H1 (cell line): ENCODE measurements at places on chromosomes 3 and 15. TPM values are rescaled to one million over a fixed set of nuclear protein-coding genes. Genes with fewer than 3 reads are reported as not detected.

LMAN1L gene
- not detected in 2 replicates for total RNA-seq

CAMK1 gene
- total RNA-seq, result 4.8 and 4.9 TPM in 2 replicates

RBSN gene
- total RNA-seq, result 18.9 and 20.0 TPM in 2 replicates

RTP3 gene
- total RNA-seq, result 0.33 TPM in 1 of 2 replicates, not detected in the other

SSUH2 gene
- total RNA-seq, result 0.69 and 0.73 TPM in 2 replicates

RNF168 gene
- 62.9 and 63.5 TPM in 2 replicates for total RNA-seq

ALPK3 gene
- 16.0 and 19.2 TPM in 2 replicates for total RNA-seq

DNA sequence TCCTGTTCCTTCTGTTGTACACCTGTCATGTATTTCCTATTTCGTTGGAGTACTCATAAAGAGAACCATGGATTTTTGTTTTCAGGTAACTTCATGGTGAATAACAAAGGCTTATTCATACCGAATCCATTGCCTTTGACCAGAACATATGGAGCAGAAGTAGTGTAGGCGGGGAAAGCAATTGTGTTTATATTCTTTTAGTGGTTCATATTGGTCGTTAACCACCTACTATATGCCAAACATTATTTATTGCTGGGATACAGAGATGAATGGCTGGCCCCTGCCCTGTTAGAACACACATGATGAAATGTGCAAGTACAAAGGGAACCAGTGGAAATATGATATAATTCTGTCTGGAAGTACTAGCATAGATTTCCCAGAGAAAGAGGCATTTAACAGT lies 9.8 kb downstream of the RPUSD2 start:
- peaks cover 2% of the 10 kb centered on the region for H3K36me3 ChIP-seq
- no peak overlapping the region for H3K4me3 ChIP-seq
- no peaks in the 10 kb centered on the region for H3K27me3 ChIP-seq

GRCh38 chr3:188826574-188826973 lies 345.2 kb upstream of the TPRG1 start:
- no peak overlapping the region; the same call in 1 of the 2 replicates for H3K27ac ChIP-seq
- DNase-seq, result no peak
- no peaks in the 10 kb centered on the region for H3K27me3 ChIP-seq
- no peaks in the 10 kb centered on the region for H3K36me3 ChIP-seq
- no peak overlapping the region for H3K4me3 ChIP-seq

- no peak for DNase-seq
- no peaks in the 10 kb centered on the region for H3K36me3 ChIP-seq
- H3K4me1 ChIP-seq, result peaks cover 23% of the 10 kb centered on the region
- H3K27me3 ChIP-seq, result peaks cover 58% of the 10 kb centered on the region
- peak overlapping the region; percentile 52 for H3K4me3 ChIP-seq
Observed at GRCh38 chr15:52803467-52804306, 13.6 kb upstream of the ONECUT1 start.

DNA sequence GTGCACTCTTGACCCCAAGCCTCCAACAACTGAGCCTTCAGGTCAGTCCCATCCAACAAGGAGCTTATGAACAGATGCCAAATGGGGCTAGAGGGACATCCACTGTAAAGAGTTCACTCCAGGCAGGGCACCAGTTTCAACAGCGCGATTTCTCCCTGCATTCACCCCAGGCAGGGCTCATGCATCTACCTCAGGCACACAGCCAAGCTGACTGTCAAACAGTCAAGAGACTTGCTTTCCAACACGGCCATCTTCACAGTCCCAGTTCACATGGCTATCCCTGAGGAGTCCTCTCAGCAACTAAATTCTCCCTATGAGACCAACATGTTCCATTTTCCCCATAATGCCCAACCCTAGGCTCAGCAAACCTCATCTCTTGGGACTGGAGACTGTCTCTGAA lies 17.7 kb downstream of the SLC25A20 start:
- no peaks in the 10 kb centered on the region for H3K27me3 ChIP-seq
- no peak overlapping the region for H3K4me3 ChIP-seq
- H3K36me3 ChIP-seq, result no peaks in the 10 kb centered on the region

DNA sequence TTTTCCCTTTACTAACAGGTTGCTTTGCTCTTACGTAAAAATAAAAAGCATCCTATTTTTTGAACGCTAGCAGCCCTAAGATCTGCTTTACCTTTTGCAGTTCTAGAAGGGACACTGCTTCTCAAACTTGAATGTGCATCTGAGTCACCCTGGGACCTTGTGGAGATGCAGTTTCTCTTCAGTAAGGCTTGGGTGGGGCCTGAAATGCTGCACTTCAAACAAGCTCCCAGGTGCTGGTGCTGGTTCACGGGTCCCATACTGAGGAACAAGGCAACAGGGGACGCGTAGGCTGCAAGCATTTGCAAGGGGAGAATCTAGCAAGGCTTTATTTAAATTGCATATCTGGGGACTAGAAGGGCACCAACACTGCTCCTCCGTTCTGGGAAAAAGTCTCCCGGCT lies 30.0 kb downstream of the MB21D2 start:
- no peaks in the 10 kb centered on the region for H3K36me3 ChIP-seq
- H3K4me1 ChIP-seq, result peaks cover 21% of the 10 kb centered on the region; the same call in 1 of the 2 replicates
- H3K4me3 ChIP-seq, result no peak overlapping the region
- no peak overlapping the region for H3K27ac ChIP-seq

GRCh38 chr3:156582532-156583183 lies 27.7 kb upstream of the SSR3 start:
- no peak for DNase-seq
- H3K36me3 ChIP-seq, result no peaks in the 10 kb centered on the region
- no peaks in the 10 kb centered on the region for H3K27me3 ChIP-seq
- H3K4me1 ChIP-seq, result no peaks in the 10 kb centered on the region
- H3K27ac ChIP-seq, result no peak overlapping the region
- no peak overlapping the region for H3K4me3 ChIP-seq

GRCh38 chr15:69328739-69329138 lies 30.0 kb downstream of the PAQR5 start:
- H3K27me3 ChIP-seq, result no peaks in the 10 kb centered on the region
- no peak for DNase-seq
- no peaks in the 10 kb centered on the region for H3K36me3 ChIP-seq
- H3K4me3 ChIP-seq, result no peak overlapping the region

DNA sequence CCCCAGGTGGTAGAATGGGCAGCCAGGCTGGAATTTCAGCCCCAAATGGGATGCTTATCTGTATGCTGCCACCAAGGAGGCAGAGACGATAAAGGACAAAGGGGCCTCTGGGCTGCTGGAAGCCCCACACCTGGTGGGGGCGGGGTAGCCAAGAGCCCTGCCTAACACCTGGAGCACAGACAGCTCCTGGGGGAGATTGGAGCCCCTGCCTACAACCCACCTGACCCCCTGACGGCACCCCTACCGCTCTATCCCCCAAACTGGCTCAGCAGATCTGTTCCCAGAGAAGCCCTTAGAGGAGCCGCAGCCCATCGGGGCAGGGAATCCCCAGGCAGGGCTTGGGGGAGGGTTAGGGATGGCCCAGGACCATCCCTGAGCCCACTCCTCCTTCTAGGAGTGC lies 15.8 kb upstream of the SEMA3F start:
- H3K4me1 ChIP-seq, result peaks cover 32% of the 10 kb centered on the region
- no peak for DNase-seq
- H3K4me3 ChIP-seq, result no peak overlapping the region

DNA sequence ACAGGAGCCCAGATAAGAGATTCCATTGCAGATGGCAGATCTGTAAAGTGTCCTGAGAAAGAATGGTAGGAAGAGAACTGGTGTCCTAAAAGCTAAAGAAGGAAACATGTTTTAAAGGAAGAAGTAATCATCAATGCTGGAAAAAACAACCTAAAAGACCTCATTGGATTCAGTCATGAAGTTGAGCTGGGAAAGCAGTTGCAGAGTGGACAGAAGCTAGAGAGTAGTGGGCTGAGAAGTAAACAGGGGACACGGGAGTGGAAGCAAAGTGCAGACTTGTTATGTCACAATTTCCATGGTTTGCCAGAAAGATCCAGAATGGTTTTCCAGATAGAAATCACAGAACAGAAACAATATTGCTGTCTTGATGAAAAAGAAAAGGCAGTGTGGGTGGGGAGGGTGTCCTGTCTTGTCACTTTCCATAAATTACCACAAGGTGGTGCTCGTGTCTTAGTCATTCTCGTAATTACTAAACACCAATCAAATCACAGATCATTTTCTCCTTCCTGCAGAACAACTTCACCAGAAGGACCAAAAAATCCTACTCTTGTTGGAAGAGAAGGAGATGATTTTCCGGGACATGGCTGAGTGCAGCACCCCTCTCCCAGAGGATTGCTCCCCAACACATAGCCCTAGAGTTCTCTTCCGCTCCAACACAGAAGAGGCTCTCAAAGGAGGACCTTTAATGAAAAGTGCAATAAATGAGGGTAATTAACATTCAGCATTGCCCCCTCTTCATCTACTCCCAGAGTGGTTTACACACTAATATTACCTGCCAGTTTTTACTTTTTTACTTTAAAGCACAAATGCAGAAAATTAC lies 64.5 kb downstream of the KLHL25 start:
- H3K27ac ChIP-seq, result no peak overlapping the region
- no peak overlapping the region for H3K4me3 ChIP-seq
- no peaks in the 10 kb centered on the region for H3K27me3 ChIP-seq
- peaks cover 42% of the 10 kb centered on the region for H3K36me3 ChIP-seq

DNA sequence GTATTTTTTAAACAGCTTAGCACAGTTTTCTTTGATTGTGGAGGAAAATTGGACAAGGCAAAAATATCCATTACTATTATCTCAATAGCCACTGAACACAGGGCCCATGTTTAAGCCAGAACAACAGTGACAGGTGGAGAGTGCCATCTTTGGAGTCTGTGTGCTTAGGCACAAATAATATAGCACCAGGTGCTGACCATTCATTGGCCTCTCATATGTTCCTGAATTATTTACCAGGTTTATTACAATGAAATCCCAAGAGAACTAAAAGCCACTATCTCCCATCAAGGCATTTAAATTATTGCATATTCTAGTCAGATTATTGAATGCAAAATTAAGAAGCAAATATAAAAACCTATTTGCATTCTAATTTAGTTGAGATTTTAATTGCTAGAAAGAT lies 39.6 kb downstream of the GPR156 start:
- H3K4me1 ChIP-seq, result no peaks in the 10 kb centered on the region
- no peak for DNase-seq
- H3K27me3 ChIP-seq, result no peaks in the 10 kb centered on the region; the same call in 1 of the 2 replicates
- H3K27ac ChIP-seq, result no peak overlapping the region

GRCh38 chr15:71295603-71296314 lies 180.5 kb downstream of the THSD4 start:
- H3K4me3 ChIP-seq, result no peak overlapping the region
- H3K36me3 ChIP-seq, result no peaks in the 10 kb centered on the region
- no peaks in the 10 kb centered on the region for H3K4me1 ChIP-seq
- no peak overlapping the region for H3K27ac ChIP-seq

- no peak overlapping the region for H3K27ac ChIP-seq
- H3K4me3 ChIP-seq, result no peak overlapping the region
- DNase-seq, result no peak
- H3K36me3 ChIP-seq, result no peaks in the 10 kb centered on the region
- no peaks in the 10 kb centered on the region for H3K27me3 ChIP-seq
Observed at GRCh38 chr3:98376631-98377030, 13.8 kb upstream of the OR5K3 start.

GRCh38 chr15:86663979-86664378 lies 584.3 kb downstream of the AGBL1 start:
- no peaks in the 10 kb centered on the region for H3K27me3 ChIP-seq
- H3K36me3 ChIP-seq, result no peaks in the 10 kb centered on the region
- H3K4me3 ChIP-seq, result no peak overlapping the region
- no peak overlapping the region for H3K27ac ChIP-seq

- H3K4me3 ChIP-seq, result no peak overlapping the region
- peaks cover 21% of the 10 kb centered on the region for H3K4me1 ChIP-seq
- DNase-seq, result no peak
- H3K27ac ChIP-seq, result 0 out of 2 replicates have a peak overlapping the region, but pooled peaks have one; percentile 22
Observed at GRCh38 chr3:61924090-61924735, 362.8 kb downstream of the PTPRG start.

DNA sequence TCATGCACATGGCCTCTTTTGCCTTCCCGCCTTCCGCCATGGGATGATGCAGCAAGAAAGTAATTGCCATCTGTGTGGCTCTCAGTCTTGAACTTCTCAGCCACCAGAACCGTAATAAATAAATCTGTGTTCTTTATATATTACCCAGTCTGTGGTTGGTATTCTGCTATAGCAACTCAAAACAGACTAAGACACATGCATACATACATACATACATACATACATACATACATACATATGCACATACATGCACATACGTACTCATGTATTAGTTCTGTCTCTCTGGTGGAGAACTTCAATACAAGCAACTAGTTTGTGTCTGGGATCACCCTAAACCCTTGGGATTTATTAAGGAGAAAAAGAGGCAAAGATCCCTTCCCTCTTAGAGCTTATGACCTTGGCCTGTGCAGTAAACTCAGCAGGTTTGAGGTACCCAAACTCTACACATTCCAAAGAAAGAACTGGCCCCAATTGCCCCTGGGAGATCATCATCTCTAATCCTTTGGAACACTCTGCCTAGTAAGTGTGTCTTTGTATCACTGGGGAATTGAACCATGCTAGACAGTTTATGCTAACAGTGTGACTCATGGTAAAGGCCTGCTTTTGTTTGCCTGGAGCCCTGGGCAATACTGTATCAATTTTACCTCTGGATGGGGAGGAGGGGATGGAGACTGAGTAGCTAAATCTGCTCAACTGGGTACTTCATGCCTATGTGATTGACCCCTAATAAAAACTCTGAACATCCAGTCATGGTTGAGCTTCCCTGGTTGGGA lies 115.6 kb upstream of the LMCD1 start:
- no peak for DNase-seq
- H3K27me3 ChIP-seq, result no peaks in the 10 kb centered on the region
- H3K27ac ChIP-seq, result no peak overlapping the region
- no peaks in the 10 kb centered on the region for H3K36me3 ChIP-seq

DNA sequence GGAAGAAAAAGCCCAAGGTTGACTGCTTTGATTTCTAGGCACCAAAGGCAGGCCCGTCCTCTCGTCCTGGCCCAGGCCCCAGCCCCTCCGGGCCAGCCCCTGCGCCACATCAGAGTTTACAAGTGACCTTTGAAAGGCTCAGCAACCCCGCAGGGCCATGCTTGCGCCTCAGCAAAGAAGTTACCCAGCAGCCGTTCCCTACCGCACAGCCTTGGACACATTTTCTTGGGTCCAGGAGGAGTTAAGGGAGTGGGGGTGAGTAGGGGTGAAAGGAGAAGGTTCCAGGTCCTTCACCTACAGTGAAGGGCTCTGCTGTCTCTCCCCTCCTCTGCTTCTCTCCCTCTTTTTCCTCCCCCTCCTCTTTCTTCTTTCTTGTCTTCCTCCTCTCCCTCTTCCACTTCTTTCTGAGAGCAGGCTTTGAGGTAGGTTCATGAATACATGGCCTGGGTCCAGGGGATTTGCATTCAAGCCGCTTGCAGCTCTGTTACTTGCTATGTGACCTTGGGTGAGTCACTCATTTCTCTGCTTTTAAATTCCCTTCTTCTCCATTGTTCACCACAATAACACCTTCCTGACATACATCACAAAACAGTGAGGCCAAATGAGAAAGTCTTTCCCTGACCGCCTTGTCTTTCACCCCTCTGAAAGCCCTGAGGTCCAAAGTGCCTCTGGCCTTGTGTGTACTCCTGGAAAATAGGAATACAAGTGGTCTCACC lies 223.3 kb upstream of the TPRG1 start:
- peak overlapping the region; percentile 61 for H3K4me3 ChIP-seq
- peak overlapping the region; percentile 67; the same call in 1 of the 2 replicates for H3K27ac ChIP-seq
- H3K27me3 ChIP-seq, result 0 out of 2 replicates have a peak, but pooled peaks cover 2% of the 10 kb centered on the region
- peaks cover 10% of the 10 kb centered on the region for H3K4me1 ChIP-seq
- DNase-seq, result peak; percentile 69

GRCh38 chr3:183491923-183492848 lies 63.3 kb downstream of the KLHL6 start:
- H3K27me3 ChIP-seq, result no peaks in the 10 kb centered on the region
- H3K4me3 ChIP-seq, result no peak overlapping the region
- no peaks in the 10 kb centered on the region for H3K36me3 ChIP-seq
- peak; percentile 44 for DNase-seq
